Pericardium fibroblast (primary cell): ENCODE measurements at places on chromosomes 13 and 19. TPM values are rescaled to one million over a fixed set of nuclear protein-coding genes. Genes with fewer than 3 reads are reported as not detected.

DIAPH3 gene
- 1.5 and 8.8 TPM in 2 replicates for total RNA-seq

ZNF528 gene
- total RNA-seq, result 4.9 and 6.6 TPM in 2 replicates

HSH2D gene
- not detected in 2 replicates for total RNA-seq

GPC5 gene
- 0.09 TPM in 1 of 2 replicates, not detected in the other for total RNA-seq

PNMA8A gene
- 1.9 and 2.5 TPM in 2 replicates for total RNA-seq

OR10H4 gene
- not detected in 2 replicates for total RNA-seq

PLK5 gene
- not detected in 2 replicates for total RNA-seq

TFDP1 gene
- total RNA-seq, result 56.6 and 58.0 TPM in 2 replicates

ZNF677 gene
- 7.4 and 20.2 TPM in 2 replicates for total RNA-seq

CYP4F12 gene
- total RNA-seq, result 0.26 TPM in 1 of 2 replicates, not detected in the other

DOCK9 gene
- total RNA-seq, result 11.0 and 18.4 TPM in 2 replicates

DOHH gene
- total RNA-seq, result 12.2 and 18.8 TPM in 2 replicates

PDCD5 gene
- total RNA-seq, result 204 and 207 TPM in 2 replicates

NKPD1 gene
- total RNA-seq, result under 0.01 and 0.85 TPM in 2 replicates

TARM1 gene
- not detected in 2 replicates for total RNA-seq

CYP4F3 gene
- not detected in 2 replicates for total RNA-seq

ZNF180 gene
- total RNA-seq, result 5.7 and 7.1 TPM in 2 replicates

CBLC gene
- not detected in 2 replicates for total RNA-seq

SBK3 gene
- not detected in 2 replicates for total RNA-seq

SRRM5 gene
- 0.17 TPM in 1 of 2 replicates, not detected in the other for total RNA-seq

KCNN1 gene
- total RNA-seq, result 0.51 TPM in 1 of 2 replicates, not detected in the other

PODNL1 gene
- 6.5 and 8.2 TPM in 2 replicates for total RNA-seq

TNFRSF19 gene
- total RNA-seq, result 1.6 and 5.8 TPM in 2 replicates

PDX1 gene
- not detected in 2 replicates for total RNA-seq
